ENCODE measurements at places on chromosomes 3 and 15. TPM values are rescaled to one million over a fixed set of nuclear protein-coding genes. Genes with fewer than 3 reads are reported as not detected.

- no peak for DNase-seq
Measured at GRCh38 chr15:80066912-80067311, 7.4 kb downstream of the ZFAND6 start.

DNA sequence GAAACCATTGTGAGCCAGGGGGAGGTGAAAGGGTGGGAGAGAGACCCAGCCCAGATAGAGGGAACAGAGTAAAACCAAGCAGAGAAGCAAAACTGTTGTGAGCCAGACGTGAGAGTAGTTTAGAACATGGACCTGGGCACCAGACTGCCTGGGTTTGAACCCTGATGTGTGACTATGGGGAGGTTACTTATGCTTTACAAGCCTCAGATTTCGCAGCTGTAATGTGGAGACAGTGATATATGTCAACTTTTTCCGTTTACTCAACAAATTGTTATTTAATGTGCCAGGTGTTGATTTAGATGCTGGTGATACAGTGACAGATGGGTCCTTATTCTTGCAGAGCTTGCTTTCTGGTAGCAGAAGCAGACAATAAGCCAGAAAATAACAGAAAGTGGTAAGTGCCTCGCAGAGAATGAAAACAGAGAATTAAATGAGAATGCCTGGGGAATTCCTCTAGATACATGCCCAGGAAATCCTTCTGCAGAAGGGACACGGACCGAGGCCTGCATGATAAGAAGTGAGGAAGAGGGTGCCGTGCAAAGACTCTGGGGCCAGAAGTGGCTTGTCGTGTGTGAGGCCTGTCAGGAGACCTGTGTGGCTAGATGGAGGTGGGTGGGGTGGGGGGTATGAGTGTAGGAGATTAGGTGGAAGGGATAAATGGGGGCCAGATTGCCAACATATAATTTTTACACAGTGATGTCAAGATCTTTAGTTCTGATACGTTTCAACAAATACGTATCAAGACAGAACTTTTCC is 15.0 kb downstream of the KAT2B start:
- peak; percentile 20 for DNase-seq

DNA sequence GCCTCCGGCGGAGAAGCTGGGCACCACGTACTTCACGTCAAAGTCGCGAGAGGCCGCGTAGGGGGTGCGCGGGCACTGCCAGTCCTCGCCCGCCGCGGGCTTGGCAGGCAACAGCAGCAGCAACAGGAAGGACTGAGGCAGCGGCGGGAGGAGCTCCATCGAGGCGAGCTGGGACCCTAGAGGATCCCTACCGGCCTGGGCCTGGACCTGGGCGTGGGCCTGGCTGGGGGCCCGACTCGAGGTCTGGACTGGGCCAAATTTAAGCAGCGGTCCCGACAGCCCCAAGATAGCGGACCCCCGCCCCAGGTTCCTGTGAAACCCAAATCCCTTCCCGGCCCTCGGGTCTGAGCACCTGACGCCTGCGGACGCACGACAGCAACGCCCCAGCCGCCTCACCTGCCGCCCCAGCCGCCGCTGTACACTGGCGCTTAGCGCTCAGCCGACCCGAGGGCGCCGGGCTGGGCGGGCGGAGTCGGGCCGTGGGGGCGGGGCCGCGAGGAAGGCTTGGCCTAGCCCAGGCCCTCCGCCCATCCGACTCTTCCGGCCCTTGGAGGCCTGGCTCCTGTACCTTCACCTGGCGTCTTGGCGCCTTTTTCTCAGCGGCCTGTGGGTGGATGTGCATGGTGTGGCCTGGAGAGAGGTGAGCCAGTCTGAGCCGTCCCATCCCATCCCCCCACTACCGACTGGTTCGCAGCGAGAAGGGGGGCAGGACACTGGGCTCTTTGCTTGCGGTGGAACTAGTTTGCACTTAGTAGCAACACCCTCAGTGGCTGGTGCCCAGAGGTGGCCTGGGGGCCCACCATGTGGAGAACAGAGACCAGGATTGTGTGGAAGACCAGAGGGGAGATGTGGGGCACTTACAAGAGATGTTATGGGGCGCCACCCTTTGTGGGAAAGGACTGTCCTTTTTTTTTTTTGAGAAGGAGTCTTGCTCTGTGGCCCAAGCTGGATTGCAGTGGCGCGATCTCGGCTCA is at the start of gene MST1R:
MST1R (minus strand) TSS at position 423 of the 974 bp plus-strand sequence; CDS start at position 159, 264 bp downstream.
- DNase-seq: peak; percentile 55

GRCh38 chr3:14304101-14305045 is 98.0 kb upstream of the SLC6A6 start:
- no peak for DNase-seq

- DNase-seq: peak; percentile 17
Measured at GRCh38 chr3:43733459-43734384, 43.0 kb downstream of the ABHD5 start.

- DNase-seq: peak; percentile 98
Measured at GRCh38 chr15:69160141-69160993, at the start of gene GLCE. GLCE (plus strand) TSS chr15:69160635; CDS start chr15:69255807, 95,172 bp downstream.

- no peak for DNase-seq
Measured at GRCh38 chr15:46735115-46735514, 982.2 kb upstream of the SEMA6D start.

MANF gene
- 134 TPM for total RNA-seq

Data from dermis blood vessel endothelial cell (primary cell).